NCI-H2029 treated with DMSO at 0.1 percent for 48 hours (cell line): ENCODE measurements at places on chromosomes 6 and 20.

GRCh38 chr20:7943891-7944290, 3.6 kb upstream of the HAO1 start:
- DNase-seq: no peak

GRCh38 chr6:86715676-86716075, 221.7 kb upstream of the HTR1E start:
- no peak for DNase-seq

GRCh38 chr20:1440024-1440423, 26.6 kb downstream of the NSFL1C start:
- DNase-seq: no peak

- no peak for DNase-seq
Observed at GRCh38 chr20:19727251-19727847, 30.7 kb upstream of the RIN2 start.

DNA sequence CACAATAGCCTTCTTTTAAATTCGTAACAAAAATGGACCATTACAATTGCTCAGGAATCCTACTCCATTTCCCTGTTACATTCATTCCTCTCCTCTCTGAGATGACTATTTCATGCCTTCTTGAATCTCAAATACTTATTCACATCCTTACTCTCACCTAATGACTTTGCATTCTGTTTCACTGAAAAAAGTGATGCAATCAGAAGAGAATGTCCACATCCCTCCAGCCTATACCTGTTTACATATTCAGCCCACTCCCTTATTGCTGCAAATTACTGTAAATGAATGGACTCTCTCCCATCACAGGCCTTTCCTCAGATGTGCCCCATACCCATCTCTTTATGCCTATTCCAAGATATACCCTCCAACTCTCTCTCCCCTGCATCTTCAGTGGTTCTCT, 8.6 kb downstream of the TAAR1 start:
- DNase-seq: no peak

DNA sequence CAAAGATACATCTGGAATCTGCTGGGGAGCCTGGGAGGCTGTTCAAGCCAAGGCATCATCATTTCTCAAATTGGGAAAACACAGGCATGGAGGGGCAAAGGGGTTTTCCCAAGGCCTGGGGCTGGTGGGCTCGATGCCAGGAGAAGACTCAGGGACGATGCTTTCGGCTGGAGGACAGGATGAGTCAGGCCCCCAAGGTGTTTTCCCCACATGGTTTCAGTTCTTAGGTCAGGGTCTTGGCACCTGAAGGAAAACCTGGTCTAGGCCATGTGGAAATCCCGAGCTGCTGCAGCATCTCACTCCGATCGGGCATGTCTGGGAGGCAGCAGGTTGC, 348.1 kb downstream of the CDC5L start:
- DNase-seq: no peak

- no peak for DNase-seq
Observed at GRCh38 chr20:23358923-23359593, 2.9 kb upstream of the GZF1 start.

DNA sequence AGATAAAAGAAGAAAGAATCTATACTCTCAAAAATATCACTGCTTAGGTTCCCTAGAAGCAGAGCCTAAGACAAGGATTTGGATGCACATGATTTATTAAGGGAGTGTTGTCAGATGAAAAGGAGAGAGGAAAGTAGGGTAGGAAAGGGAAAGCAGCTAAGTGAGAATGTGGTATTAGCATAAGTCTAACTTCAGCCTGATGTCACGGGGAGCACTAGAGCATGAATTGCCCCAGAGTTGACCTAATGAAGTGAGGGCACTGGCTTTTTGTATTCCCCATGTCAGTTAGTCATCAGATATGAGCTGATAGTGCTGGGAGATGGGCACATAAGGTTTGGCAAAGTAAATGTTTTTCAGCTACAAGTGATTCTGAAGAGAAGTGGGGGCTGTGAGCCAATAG, 129.0 kb upstream of the THEMIS start:
- DNase-seq: no peak

DNA sequence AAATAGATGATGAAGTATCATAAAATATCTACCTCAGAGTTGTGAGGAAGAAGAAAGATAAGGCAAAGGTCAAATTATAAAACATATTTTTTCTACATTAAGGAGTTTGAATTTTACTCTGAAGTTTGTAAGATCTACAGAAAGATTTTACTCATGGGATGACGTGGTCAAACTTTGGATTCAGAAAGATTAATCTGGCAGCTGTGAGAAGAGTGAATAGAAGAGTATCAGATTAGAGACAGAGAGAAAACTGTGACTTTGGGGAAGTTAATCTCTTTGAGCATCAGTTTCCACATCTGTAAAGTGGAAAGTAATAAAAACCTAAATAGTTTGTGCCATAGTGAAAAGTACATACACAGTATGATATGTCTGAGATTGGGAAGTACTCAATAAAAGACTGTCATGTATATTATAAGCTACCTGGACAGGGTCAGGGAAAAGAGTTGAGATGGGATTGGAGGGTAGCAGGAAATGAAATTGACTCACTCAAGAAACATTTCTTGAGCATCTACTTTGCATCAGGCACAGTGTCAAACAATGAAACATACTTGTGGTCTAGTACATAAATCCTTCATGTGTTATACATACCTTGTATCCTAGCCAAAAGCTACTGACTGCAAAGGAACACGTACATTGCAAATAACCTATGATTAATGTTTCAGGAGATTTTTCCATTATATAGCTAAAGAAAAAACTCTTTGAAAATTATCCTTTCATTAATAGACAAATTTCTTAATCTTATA, 222.1 kb downstream of the TMEM200A start:
- DNase-seq: no peak

DNA sequence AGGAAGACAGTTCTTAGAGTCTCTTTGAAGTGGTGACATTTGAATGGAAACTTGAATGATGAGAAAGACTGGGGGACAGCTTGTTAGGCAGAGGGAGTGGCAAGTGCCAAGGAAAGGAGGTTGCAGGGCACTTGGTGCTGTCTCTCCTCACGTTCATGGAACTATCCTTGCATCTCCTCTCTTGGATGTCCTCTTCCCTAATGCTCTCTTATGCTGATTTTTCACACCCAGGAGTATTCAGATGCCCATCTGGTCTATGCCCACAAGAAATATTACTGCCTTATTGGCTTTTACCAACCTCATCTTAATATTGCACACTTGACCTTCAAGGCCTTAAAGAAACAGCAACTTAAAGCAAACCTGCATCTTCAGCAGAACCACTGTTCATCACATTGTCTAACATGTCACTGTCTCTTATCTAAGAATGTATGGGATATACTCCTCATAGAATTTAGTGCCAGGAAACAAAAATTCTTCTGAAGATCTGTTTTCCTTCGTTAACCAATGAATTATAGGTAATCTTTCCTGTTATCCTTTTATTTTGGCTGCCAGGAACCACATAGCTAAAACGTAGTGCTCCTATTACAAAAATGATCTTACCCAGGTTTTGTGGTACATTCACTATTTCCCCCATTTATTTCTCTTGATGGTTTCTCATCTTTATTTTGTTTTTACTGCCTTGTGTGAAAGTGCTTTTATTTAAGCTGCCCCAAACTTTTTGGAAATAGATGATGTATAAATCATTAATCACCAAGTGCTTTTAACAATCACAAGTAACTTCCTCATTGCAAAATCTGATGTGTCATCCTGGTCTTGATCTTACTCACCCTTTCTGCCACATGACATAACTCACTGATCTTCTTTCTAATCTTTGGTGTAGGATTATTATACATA, 12.8 kb downstream of the RGS17 start:
- no peak for DNase-seq

DNA sequence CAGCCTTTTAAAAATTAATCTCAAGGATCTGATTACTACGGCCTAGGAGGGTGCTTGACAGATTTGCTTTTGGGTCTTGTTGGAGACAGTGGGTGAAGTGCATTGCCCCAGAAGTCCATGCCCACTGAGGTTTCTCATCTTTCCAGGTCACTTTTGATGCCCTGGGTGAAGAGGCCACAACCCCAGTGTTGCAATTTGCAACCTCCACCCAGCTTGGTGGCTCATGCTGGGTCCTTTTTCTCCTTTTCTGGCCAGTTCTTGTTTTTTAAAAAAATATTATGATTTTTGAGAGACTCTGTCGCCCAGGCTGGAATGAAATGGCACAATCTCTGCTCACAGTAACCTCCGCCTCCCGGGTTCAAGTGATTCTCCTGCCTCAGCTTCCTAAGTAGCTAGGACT, 9.4 kb downstream of the STX11 start:
- no peak for DNase-seq

- DNase-seq: no peak
Observed at GRCh38 chr20:37919389-37920040, 16.6 kb downstream of the VSTM2L start.

DNA sequence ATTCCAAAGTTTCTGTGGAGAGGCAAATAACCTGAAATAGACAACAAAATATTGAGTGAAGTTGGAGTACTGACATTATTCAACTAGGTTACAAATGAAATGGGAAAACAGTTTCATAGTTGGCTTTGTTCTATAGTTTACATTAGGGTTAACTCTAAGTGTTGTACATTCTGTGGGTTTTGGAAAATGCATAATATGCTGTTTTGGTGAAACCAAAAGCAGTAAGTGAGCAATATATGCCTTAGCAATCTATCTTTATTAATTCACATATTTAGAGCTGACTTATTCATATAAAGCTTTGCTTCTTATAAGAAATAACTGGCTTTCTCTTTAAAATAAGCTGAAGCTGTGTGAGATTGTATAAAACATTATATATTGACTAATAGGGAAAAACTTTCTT, 157.5 kb upstream of the AHI1 start:
- no peak for DNase-seq

DNA sequence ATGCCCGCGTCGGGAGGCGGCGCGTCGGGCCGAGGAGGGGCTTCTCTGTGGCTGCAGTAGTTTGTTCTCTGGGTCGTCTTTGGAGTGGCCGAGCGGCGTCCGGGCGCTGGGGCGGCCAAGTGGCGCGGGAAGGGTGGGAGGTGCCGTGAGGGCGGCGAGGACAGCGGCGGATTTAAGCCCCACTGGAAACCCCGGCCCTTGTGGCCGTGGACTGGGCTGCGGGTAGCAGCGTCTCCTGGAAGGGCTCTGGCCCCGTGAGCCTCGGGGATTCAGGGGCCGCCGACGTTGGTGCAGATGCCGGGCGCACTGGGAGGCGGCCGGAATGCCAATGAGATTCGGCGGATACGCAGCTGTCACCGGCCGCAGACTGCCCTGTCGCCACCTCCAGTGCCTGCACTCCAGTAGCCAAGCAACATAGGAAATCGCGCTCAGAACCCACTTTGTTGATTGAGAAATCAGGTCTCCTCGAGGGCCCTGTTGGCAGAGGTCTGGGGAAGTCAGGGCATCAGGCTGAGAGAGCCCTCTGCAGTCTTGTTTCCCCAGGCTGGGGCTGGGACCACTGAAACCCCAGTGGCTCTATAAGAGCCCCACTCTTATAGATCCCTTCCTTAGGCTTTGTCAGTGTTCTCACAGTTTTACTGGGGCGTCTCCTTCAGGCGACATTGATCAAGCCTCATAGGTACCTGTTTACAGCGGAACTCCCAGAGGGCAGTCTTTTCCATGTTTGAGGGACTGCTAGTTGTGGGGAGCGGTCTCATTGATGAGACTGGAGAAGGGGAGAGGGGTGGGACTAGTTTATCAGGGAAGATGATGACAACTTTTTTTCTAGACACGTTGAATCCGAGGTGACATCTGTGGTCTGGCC, 642 bp downstream of the GZF1 start:
- DNase-seq: no peak

GRCh38 chr6:31305703-31306219, 33.9 kb upstream of the HLA-C start:
- no peak for DNase-seq
